CD4-positive, alpha-beta T cell treated with Interleukin-12 subunit alpha and Interleukin-12 subunit beta, for 1 hour (primary cell): ENCODE measurements at places on chromosomes 6 and 20.

DNA sequence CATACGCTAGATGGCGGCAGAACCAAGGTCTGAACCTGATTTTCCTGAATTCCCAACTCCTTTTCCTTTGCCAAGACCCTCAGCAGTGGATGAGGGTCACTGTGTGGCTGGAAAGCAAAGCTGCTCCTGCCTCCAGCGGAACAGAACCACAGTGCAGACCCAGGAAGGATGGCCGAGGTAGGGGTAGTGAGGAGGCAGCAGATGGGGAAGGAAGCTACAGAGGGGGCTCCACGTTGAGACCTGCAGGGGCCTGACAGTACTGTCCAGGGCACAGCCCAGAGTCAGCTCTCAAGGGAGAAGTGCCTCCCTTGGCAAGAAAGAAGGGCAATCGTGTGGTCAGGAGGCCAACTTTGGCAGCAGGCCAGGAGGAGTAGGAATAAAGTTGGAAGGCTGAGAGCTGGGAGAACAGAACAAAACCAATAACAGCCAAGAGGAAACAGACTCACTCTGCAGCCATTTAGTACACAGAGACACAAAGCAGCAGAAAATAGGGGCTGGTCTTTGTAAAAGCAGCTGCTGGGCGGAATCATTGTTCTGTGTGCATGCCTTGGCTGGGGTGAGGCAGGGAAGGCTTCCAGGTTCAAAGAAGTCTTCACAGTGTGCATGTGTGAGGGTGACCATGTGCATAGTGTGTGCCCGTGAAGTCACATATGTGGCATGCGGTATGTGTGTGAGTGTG lies 3.1 kb downstream of the GABRR2 start:
- no peak for DNase-seq

GRCh38 chr20:11544029-11544678 lies 373.5 kb upstream of the BTBD3 start:
- DNase-seq: peak; percentile 2

DNA sequence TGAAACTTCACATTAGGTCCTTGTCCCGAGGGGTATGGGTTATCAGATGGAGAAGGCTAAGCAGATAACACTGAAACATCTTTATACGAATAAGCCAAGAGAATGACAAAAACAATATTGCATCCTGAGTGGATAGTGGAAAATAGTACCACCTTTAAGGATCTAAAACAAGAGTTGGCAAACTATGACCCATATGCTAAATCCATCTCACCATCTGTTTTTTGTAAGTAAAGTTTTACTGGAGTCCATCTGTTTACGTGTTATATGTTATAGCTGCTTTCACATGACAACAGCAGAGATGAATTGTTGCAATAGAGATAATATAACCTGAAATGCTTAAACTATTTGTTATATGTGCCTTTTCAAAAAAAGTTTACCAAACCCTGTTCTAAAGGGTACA lies 76.1 kb upstream of the TRDN start:
- no peak for DNase-seq

GRCh38 chr6:155450240-155450581 lies 5.4 kb downstream of the NOX3 start:
- DNase-seq: no peak

GRCh38 chr6:124769811-124770544 lies 192.3 kb upstream of the RNF217 start:
- DNase-seq: no peak

- no peak for DNase-seq
These were observed 312.8 kb upstream of the SULF2 start for GRCh38 chr20:48098099-48098498.

- DNase-seq: no peak
These were observed 30.9 kb upstream of the TULP1 start for GRCh38 chr6:35543459-35544193.

GRCh38 chr20:46394872-46395760 lies 11.3 kb downstream of the ELMO2 start:
- DNase-seq: no peak

DNA sequence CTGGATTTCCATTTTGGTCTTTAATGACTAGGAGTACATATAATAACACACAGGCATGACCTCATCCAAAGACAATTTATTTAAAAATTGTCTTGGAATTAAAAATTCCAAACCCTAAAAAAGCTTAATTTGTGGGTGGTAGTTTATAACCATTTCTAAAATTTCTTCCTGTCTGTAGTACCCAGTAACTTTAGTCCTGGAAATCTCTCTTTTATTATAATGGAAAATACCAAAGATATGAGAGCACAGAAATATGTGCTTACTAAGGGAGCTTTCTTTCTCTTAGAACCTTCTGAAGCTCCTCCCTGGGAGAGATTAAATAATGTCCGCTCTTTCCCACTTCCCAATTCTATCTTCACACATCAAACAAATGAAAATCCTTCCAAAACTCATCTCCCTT lies 70.5 kb upstream of the PRL start:
- DNase-seq: no peak

- no peak for DNase-seq
These were observed 93.3 kb downstream of the EDN1 start for GRCh38 chr6:12383448-12383847.

- DNase-seq: no peak
These were observed 43.4 kb upstream of the PIM1 start for GRCh38 chr6:37126493-37126958.

DNA sequence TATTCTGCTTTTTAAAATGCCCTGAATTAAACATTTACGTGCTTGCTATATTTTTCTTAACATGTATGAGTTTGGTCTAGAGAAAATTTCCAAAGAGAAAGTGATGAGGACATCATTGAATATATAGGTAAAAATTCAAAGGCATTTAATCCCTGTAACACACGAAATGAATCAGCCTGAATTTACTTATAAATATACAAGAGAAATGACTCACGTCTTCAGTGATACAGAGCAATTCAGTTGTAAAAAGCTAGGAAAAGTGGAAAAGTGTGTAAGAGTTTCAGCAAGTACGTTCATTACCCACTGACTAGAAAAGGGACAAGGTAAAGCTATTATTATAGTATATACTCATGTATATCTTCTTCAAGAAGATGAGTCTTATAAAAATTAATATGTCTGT lies 124.8 kb downstream of the HIVEP1 start:
- DNase-seq: no peak

GRCh38 chr20:44843876-44844275 lies 33.5 kb upstream of the RIMS4 start:
- no peak for DNase-seq

DNA sequence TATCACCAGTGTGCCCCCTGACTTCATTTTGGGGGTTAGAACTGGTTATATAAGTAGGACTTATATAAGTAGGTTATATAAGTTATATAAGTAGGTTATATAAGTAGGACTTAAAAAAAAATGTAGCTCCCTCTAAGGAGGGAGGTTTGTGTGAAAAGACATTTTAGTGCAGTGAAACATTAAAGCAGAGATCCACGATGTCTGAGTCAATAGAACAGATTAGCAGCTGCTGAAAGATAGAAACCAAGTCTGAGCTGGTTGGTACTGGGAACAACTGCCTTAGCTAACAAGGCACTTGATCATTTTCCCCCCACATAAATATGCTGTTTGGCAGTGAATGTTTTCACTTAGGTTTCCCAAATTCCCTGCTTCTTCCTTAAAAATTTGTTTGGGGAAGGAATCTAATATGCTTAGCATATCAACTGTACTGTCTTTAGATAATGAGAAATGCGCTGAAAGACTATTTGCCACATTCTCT lies 2.1 kb upstream of the RPS12 start:
- peak; percentile 35 for DNase-seq

GRCh38 chr20:21900431-21900830 lies 195.0 kb downstream of the PAX1 start:
- DNase-seq: no peak

- no peak for DNase-seq
These were observed 169.7 kb downstream of the HAO1 start for GRCh38 chr20:7770578-7770977.
